Anterior cingulate cortex (tissue), 58 donors: ENCODE measurements at places on chromosomes 16 and 17.

DNA sequence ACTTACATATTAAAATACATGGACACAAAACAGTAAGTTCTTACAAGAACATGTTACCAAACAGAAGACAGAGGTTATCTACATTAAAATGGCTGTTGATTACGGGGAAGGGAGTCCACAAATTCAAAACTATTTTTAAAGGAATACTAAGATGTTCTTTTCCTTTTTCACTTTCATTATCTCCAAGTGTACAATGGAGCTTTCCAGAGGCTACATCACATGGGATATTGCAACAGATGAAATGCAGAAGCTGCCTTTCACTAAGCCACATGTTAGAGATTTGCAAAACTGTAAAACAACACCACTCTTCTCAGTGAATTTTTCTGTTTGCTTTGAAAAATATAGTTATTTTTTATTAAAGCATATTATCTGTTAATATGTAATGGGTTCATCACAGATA lies 53.6 kb downstream of the XPO6 start:
- DNase-seq = no peak

- DNase-seq = no peak
Measured at GRCh38 chr16:89453501-89454321, 36.6 kb downstream of the ANKRD11 start.

DNA sequence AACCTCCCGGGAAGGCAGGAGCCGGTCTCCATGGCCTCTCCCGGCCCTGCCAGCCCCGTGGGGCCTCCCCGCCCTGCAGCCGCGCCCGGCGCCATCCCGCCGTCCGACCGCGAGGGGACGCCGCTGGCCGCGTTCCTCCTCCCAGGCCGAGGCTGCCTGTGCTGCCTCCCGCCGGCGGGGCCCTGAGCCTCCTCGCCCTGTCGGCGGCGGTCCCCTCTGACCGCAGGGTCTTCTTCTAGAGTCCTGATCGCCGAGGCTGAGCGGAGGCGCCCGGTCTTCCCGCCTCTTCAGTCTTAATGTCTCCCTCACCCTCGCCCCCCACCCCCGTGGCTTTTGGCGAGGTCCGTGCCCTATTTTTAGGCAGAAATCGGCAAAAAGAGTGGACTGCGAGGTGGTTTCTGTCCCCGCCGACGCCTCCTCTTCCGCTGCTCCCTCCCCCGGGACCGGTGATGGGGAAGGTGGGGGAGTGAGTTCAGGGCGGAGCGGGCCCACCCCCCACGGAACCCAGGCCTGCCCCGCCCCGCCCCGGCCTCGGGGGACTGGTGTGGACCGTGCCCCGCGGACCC lies 794 bp upstream of the CPNE7 start:
- no peak for DNase-seq

DNA sequence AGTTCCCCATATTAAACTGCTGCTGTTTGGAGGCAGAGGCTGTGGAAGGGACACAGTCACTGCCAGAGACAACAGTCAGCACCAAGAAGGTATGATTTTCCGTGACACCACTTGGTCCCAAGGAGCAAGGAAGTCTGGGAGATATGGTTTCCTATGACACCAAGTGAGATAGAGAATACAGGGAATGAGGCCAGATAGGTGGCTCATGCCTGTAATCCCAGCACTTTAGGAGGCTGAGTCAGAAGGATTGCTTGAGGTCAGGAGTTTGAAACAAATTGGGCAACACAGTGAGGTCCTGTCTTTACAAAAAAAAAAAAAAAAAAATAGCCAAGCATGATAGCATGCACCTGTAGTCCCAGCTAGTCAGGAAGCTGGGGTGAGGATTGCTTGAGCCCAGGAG lies 90.8 kb downstream of the ABCC12 start:
- no peak for DNase-seq

- no peak for DNase-seq
Measured at GRCh38 chr17:6479622-6480302, 35.5 kb downstream of the PIMREG start.

DNA sequence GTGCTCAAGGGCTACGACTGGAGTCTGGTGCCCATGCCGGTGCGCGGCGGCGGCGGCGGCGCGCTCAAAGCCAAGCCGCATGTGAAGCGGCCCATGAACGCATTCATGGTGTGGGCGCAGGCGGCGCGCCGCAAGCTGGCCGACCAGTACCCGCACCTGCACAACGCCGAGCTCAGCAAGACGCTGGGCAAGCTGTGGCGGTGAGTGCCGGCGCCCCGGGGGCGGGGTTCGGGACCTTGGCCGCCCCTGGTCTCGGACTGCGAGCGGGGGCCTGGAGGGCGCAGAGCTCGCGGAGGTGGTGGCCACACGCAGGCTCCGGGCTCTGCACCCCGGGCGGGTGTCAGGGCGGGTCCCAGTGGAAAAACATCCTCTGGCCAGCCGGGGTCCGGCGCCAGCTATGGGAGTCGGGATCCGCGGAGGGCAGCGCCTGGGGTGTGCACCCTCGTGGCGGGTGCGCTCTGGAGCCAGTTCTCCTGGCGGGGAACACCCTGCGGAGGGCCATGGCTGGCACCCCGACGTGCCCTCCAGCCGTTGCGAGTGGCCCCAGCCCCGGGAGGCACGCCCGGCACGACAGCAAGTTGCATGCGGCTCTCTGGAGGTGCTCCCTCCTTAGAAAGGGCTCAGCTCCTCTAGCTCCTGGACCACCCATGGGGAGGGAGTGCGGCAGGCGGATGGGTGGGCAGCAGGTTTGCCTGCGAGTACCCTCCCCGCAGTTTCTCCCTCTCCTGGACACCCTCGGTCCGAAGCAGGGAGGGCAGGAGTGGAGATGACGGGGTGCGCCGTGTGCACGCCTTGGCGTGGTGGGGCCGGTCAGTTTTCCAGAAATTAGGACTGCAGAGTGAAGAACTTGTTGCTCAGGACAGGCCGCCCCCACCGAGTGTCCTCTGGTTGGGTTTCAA lies 824 bp downstream of the SOX8 start:
- peak; percentile 33 for DNase-seq

DNA sequence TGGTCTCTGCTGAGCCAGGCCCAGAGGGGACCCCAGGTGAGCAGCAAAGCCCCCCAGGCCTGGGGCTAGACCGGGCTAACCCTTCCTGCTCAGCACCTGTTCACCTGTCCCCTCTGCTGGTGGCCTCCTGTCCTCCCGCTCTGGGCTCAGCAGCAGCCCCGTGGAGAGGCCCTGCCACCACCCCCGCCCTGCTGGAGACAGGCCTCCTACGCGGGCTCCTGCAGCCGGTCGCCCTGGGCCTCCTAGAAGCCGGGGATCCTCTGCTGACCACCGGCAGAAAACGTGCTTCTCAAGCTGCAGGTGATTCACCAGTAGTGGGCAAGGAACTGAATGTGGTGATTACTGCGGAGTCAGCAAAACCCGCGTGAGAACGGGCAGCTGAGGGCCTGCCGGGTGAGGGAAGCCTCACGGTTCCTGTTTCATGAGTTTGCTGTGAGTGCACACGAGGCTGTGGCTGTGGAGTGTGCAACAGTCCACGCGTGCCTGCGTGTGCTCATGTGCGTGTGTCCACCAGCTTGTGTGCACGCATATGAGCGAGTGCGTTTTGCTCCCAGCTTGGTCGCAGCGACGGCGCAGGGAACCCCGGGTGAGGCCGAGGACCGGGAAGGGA lies 792 bp downstream of the SECTM1 start:
- no peak for DNase-seq

DNA sequence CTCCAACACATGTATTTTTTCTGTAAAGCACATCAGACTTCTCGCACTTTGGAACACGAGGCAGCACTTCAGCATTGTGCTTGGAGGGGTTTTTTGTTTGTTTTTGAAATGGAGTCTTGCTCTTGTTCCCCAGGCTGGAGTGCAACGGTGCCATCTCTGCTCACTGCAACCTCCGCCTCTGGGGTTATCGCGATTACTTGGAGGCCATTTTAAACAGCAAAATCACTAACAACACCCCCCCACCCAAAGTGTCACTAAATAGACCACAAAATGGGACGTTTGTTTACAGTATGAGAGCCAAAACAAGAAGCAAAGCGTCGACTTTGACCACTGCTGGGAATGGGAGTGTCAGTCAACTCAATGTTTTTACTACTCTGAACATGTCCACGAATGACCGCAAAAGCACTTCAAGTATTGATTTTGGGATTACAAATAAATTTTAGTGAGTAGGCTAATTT lies 9.0 kb upstream of the C16orf87 start:
- no peak for DNase-seq

DNA sequence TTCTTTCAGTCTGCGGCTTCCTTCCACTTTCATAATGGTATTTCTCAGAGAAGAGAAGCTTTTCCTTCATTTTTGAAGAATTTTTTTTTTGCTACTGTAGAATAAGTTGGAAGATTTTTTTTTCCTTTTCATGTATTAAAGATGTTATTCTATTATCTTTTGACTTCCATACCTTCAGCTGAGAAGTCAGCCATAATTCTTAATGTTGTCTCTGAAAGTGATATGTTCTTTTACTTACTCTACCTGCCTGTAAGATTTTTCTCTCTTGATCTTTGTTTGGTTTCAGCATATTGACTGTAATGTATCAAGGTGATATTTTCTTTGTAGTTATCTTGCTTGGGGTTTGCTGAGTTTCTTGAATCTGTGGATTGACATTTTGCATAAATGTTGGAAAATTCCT lies 143.5 kb upstream of the TOX3 start:
- DNase-seq = no peak

DNA sequence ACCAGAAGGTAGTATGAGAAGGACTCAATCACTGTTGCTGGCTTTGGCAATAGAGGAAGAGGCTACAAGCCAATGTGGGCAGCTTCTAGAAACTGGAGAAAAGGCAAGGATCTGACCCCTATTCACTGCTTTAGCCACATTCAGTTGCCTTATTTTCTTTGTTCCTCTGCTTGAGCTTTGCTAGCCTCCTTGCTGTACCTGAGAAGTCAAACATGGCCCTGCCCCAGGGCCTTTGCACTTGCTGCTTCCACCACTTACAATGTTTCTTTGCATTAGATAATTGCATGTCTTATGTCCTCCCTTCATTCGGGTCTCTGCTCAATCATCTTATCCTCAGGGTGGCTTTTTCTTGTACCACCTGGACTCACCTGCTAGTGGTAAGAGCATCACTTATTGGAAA lies 15.8 kb downstream of the HS3ST4 start:
- no peak for DNase-seq

GRCh38 chr17:1916963-1917715 lies 87.3 kb downstream of the RPA1 start:
- DNase-seq = no peak

DNA sequence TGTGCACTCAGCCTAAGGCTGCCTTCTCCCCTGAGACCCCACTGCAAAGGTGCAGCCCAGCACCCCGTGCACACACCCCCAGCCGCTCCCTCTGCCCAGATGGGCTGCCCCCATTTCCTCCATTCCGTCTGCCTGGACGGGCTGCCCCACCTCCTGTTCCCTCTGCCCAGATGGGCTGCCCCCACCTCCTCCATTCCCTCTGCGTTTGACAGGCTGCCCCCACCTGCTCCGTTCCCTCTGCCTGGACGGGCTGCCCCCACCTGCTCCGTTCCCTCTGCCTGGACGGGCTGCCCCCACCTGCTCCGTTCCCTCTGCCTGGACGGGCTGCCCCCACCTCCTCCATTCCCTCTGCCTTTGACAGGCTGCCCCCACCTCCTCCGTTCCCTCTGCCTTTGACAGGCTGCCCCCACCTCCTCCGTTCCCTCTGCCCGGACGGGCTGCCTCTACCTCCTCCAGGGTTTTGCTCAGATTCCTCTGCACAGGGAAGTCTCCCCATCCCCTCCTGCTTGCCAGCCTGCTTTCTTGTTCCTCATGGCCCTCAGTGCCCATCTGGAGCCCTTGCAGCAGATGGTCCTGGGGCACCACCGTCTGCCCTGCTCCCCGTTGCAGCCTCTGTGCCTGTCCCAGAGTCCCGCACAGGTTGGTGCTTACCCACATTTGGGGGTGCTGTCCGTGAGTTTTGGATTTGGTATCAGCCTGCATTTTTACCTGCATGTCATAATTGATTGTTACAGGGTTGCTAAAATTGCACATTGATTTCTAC lies 23.4 kb upstream of the IL17C start:
- no peak for DNase-seq

DNA sequence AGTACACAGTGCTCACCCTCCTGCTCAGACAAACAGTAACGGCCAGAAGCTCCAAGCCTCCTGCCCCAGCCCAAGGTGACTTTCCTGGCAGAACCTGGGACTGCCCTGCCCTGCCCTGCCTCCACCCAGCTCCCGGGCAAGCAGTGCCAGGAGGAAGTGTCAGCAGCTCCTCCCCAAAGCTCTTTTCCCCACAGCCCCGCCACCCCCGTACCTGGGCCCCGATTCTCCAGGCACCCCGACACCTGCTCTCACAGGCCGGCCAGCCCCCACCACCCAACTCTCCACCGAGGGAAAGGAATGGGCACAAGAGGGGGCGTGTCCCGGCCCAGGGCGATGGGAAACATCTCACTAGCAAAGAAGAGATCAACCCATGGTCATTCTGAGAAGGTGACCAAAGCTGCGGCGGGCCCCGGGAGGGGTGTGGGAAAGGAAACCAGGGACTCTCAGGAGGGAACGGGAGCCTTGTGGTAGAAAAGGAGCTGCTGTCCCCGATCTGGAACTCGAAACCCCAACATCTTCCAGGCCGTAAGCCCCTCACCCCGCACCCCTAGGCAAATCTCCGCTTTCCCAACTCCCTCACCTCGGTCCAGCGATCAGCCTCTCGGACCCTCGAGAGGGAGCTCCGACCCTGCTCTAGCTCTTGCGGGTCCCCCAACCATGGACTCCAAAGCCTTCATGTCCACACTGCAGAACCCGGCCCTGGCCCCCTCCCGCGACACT lies 1.2 kb downstream of the BCAR1 start:
- no peak for DNase-seq

DNA sequence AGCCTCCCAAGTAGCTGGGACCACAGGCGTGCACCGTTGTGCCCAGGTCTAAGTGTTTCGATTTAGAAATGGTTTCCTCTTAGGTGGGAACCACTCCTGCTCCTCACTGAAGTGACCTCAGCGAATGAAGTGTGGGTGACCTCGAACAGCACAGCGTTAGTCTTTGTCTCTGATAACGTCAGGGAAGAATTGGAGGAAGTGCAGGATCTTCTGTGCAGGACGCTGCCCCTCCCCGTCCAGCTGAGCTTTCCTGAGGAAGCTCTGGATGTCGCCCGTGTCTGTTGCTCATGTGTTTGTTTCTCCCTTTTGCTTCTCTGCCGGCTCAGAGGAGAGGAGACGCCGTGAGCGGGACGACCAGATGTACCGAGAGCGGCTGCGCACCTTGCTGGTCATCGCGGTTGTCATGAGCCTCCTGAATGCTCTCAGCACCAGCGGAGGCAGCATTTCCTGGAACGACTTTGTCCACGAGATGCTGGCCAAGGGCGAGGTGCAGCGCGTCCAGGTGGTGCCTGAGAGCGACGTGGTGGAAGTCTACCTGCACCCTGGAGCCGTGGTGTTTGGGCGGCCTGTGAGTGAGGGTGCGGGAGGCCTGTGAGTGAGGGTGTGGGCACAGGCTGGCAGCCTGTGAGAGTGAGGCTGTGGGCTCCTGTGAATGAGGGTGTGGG lies 15.6 kb downstream of the SPG7 start:
- DNase-seq = no peak
